NCI-H510A (cell line): ENCODE measurements at places on chromosomes 1 and 21.

DNA sequence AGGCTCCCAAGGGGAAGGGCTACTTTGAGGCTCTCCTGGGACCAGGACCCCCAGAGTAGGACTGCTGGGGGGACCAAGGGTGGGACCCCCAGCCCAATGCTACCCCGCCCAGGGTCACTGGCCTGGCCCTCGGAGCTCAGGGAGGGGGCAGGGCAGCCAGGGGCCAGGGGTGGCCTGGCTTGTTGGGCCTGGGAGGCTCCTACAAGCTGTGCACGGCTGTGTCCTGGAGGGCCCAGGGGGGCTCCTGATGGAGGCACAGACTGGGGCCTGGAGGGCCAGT is 2.2 kb downstream of the HES4 start:
- DNase-seq, result no peak

DNA sequence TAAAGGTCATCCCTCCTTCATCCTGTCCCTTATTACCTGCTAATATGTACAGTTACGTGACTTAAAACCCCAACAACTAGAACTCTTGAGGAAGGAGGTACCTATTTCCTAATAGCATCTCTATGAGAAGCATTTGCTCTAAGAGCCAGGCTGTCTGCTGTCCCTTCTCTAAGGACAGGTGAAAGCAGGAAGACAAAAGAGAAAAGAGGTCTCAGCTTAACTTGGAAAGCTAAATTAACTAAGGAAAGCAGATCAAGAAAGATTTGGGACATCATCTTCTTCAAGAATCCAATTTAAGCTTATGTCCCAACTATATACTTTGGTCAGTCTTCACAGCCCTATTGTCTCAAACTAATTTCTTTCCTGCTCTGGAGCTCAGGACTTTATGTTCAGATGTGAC is 2.9 kb downstream of the EGLN1 start:
- no peak for DNase-seq

- DNase-seq, result no peak
These were observed 25.4 kb downstream of the ECE1 start for GRCh38 chr1:21264898-21265297.

DNA sequence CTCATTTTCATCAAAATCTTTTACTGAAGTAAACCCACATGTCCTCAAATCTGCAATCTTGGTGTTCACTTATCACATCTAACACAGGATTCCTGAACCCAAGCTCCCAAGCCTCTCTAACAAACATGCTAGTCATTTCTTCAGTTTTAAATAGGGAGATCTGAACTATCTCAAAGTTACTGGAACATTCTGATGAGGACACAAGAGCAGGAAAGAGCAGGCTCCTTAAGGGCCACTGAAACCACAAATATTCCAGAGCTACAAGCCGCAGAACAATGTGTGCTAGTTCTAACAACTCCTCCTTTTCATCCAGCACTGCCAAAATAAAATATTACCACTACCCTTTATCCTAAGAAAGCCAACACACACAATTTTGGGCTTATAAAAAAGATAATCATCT is 38.9 kb downstream of the WARS2 start:
- DNase-seq, result no peak

DNA sequence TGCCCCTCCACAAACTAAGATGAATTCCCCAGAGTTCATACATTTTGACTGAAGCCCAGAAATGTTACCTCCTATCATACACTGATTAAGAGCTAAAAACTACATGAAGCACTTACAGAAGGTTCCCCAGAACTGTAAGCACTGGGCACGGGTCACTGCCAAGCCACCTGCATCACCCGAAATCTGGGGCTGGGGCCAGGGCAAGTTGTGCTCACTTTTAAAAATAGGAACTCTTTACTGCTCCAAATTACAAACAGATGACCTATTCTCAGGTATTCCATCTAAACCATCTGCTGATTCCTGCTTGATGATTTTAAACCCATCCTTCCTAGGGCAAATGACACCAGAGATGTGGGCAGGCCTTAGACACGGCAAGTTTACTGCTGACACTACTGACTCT is 4.8 kb downstream of the SETD4 start:
- DNase-seq, result no peak

DNA sequence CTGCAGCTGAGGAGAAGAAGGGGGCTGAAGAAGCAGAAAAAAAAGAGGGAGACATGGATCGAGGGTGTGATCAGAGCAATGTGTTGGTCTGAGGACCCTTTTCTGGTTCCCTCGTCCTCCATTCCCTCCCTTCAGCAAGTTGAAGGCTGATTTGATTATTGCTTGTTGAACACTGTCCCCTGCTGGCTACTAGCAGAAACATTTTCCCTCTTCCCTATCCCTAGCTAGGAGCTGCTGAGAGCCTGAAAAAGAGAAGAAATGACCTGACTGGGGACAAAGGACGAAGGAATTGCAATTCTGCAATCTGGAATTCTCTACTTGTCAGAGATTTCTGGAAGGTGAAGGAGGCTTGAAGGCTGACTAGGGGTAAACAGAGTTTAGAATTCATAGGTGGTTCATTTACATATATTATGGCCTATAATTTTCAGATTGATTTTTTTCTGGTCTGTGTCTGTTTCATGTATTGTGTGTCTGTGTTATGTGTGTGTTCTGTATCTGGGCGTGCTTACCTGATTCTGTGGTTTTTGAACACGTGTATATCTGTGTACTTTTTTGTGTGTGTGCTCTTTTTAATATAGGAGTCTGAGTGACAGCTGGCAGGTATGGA is 9.8 kb downstream of the NHLH1 start:
- no peak for DNase-seq

DNA sequence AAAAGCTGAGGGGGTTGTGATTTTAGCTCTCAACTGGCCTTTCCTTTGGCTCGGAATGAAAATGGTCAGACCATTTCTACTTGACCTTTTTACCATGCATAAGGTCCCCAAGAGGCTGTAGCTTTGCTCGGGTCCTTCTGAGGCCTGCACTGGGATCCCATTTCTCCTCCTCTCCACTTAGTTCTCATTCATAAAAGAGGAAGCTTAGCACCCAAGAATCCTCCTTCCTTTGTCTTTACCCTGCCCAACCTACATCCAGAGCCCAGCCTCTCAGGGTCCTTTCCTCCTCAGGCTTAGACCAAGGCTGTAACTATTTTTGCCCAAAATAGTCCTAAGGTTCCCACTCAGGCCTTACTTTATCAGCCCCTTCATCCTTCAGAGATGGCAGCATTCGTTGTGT is 6.0 kb upstream of the SLC27A3 start:
- DNase-seq, result no peak

DNA sequence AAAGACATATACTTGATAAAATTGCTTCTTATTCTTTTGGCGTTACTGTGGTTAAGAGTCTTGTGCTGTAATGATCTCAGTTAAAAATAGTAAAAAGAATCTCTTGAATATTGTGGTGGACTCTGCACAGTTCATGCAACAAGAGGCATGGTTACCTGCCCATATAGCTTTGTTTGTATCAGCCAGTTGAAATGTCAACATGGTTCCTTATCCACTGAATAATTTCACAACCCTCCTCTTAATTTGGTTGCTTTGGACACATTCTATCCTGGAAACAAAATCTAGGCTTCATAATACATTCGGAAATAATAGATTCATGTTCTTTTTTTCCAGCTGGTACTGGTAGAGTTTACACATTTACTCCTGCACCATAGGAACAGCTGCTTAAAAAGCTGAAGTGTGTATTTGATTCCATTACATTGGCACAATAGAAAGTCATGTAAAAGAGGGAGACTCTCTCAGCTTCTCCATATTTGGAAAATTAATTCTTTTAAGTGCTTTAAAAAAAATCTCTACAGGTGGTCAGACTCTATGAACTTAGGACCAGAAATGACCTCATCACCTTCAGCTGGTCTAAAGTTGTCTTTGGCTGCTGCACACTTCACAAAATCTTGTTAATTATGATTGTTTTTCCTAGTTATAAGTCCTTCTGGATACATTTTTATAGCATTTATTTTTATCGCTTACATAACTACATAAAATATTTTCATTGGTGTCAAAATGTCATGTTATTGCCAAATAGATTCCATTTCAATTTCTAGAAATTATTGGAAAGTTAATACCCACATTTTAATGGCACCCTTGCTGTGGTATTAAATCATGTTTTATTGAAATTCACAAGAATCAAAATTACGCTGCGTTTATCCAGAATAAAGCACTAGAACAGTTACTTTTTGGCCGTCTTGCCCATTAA is 100.2 kb downstream of the LTN1 start:
- DNase-seq, result no peak

GRCh38 chr1:234162661-234163060 is 210.6 kb upstream of the COA6 start:
- DNase-seq, result no peak

- DNase-seq, result no peak
These were observed 31.1 kb downstream of the TMEM50A start for GRCh38 chr1:25369241-25369640.

- DNase-seq, result no peak
These were observed 26.1 kb downstream of the RGS21 start for GRCh38 chr1:192342842-192343241.
